ENCODE measurements at places on chromosomes 6 and 20. TPM values are rescaled to one million over a fixed set of nuclear protein-coding genes. Genes with fewer than 3 reads are reported as not detected.

DNA sequence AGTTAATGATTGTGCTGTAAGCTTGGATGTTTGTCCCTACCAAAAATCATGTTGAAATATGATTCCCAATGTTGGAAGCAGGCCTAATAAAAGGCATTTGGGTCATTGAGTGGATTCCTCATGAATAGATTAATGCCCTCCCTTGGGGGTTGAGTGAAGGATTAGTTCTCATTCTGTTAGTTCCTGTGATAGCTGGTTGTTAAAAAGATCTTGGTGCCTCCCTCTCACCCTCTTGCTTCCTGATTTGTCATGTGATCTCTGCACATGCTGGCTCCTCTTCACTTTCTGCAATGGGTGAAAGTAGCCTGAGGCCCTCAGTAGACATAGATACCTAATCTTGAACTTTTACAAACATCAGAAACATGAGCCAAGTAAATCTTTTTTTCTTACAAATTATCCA, 115.6 kb upstream of the HCRTR2 start:
- H3K4me3 ChIP-seq, result no peak overlapping the region
- no peaks in the 10 kb centered on the region for H3K36me3 ChIP-seq
- no peaks in the 10 kb centered on the region for H3K4me1 ChIP-seq
- H3K27ac ChIP-seq, result no peak overlapping the region
- no peak for DNase-seq

MGME1 gene
- total RNA-seq, result 7.1 TPM

DNA sequence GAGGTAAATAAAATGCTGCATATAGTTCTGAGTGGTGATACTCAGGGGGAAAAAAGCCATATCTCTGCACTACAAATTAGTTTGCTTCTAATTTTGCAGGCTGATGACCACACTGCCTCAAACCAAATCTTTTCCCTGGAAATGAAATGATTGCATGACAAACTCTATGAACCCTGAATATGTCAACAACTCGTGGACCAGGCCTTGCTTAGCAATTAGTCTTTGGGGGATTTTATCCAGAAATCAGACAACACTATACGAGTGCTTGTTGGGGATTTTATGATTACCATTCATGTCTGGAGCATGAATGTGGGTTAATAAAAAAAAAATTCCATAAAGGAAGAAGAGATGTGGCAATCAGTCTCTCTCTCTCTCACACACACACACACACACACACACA, 42.0 kb downstream of the SOBP start:
- no peak overlapping the region for H3K27ac ChIP-seq
- DNase-seq, result no peak
- no peaks in the 10 kb centered on the region for H3K36me3 ChIP-seq
- H3K4me1 ChIP-seq, result no peaks in the 10 kb centered on the region

CAP2 gene
- 59.9 TPM for total RNA-seq

ECT2L gene
- total RNA-seq, result 1.1 TPM

GRCh38 chr6:158706369-158706982, 56.6 kb downstream of the SYTL3 start:
- H3K27me3 ChIP-seq, result no peaks in the 10 kb centered on the region
- H3K4me1 ChIP-seq, result peaks cover 50% of the 10 kb centered on the region
- H3K36me3 ChIP-seq, result no peaks in the 10 kb centered on the region
- H3K27ac ChIP-seq, result peak overlapping the region; percentile 87
- no peak for DNase-seq

XKR7 gene
- total RNA-seq, result not detected

DNA sequence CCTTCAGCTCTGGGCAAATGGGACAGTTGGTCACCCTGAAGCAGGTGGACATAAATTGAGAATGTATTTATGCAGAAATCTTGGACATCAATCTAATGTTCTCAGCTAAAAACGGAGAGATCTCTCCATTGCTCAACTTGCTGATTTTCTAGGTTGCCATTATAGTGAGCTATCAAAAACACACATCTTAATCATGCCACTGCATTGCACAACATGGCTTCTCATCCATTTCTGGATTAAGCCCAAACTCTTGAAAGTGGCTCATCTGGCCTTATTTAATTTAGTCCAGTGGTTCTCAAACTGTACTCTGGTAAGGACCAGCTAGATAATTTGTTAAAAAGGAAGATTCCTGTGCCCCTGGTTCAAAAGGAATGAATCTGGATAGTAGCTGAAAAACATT, 324.9 kb upstream of the CITED2 start:
- H3K27me3 ChIP-seq, result no peaks in the 10 kb centered on the region
- no peaks in the 10 kb centered on the region for H3K4me1 ChIP-seq
- H3K36me3 ChIP-seq, result no peaks in the 10 kb centered on the region
- no peak overlapping the region for H3K27ac ChIP-seq
- H3K4me3 ChIP-seq, result no peak overlapping the region

AAR2 gene
- 22.8 TPM for total RNA-seq

GRCh38 chr6:157235600-157236039, 87.7 kb downstream of the TMEM242 start:
- peaks cover 29% of the 10 kb centered on the region for H3K4me1 ChIP-seq
- peak overlapping the region; percentile 56 for H3K4me3 ChIP-seq
- no peaks in the 10 kb centered on the region for H3K27me3 ChIP-seq
- DNase-seq, result peak; percentile 75
- H3K27ac ChIP-seq, result peak overlapping the region; percentile 71

GRCh38 chr20:62481425-62482145, 5.8 kb upstream of the GATA5 start:
- H3K4me3 ChIP-seq, result no peak overlapping the region
- H3K36me3 ChIP-seq, result no peaks in the 10 kb centered on the region
- H3K27me3 ChIP-seq, result no peaks in the 10 kb centered on the region
- H3K4me1 ChIP-seq, result peaks cover 50% of the 10 kb centered on the region
- H3K27ac ChIP-seq, result peak overlapping the region; percentile 7

GRCh38 chr20:44620030-44620429, 31.5 kb downstream of the ADA start:
- DNase-seq, result no peak
- peaks cover 36% of the 10 kb centered on the region for H3K4me1 ChIP-seq
- H3K36me3 ChIP-seq, result peaks cover 56% of the 10 kb centered on the region
- peak overlapping the region; percentile 23 for H3K27ac ChIP-seq

- H3K27ac ChIP-seq, result peak overlapping the region; percentile 88
- peak overlapping the region; percentile 56 for H3K4me3 ChIP-seq
- peaks cover 28% of the 10 kb centered on the region for H3K36me3 ChIP-seq
- H3K4me1 ChIP-seq, result no peaks in the 10 kb centered on the region
- H3K27me3 ChIP-seq, result no peaks in the 10 kb centered on the region
Observed at GRCh38 chr6:125300992-125301434, 754 bp downstream of the HDDC2 start.

MUCL3 gene
- total RNA-seq, result not detected

ULBP3 gene
- total RNA-seq, result 2.0 TPM

DNA sequence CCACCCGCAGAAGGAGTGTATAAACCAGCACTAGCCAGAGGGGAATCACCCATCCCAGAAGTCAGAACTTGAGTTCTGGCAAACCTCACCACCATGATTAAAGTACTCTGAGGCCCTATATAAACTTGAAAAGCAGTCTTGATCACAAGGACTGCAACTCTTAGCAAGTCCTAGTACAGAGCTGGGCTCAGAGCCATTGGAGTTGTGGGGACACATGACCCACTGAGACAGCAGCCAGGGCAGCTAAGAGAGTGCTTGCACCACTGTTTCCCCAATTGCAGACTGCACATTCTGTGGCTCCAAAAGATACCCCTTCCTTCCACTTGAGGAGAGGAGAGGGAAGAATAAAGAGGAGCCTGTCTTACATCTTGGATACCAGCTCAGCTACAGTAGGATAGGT, 4.7 kb upstream of the MCM9 start:
- H3K36me3 ChIP-seq, result no peaks in the 10 kb centered on the region
- H3K4me3 ChIP-seq, result no peak overlapping the region

DNA sequence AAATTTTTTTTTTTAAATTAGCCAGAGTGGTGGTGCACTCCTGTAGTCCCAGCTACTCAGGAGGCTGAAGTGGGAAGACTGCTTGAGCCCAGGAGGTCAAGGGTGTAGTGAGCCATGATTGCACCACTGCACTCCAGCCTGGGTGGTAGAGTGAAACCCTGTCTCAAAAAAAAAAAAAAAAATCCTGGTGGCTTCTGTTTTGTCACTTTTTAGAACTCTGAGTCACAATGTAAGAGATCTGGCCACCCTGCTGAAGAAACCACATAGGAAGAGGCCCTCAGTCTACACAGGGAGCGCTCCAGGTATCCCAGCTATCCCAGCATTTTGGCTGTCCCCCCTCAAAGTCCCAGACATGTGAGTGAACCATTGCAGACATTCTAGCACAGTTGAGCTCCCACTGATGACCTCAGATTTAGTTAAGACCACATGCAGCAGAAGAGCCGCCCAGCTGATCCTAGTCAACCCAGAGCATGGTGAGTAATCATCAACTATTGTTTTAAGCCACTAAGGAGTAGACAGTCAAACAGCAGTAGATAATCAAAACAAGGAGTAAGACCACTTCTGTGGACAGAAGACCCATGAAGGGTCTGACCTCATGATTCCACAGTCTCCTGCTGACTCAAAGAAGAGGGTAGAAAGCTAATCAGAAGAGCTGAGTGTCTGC, 12.7 kb upstream of the ARFGEF2 start:
- no peaks in the 10 kb centered on the region for H3K27me3 ChIP-seq
- H3K4me1 ChIP-seq, result no peaks in the 10 kb centered on the region
- H3K27ac ChIP-seq, result no peak overlapping the region

HCRTR2 gene
- not detected for total RNA-seq

GRCh38 chr6:123321020-123321419, 315.7 kb downstream of the TRDN start:
- H3K4me1 ChIP-seq, result no peaks in the 10 kb centered on the region
- no peaks in the 10 kb centered on the region for H3K27me3 ChIP-seq
- no peaks in the 10 kb centered on the region for H3K36me3 ChIP-seq
- no peak for DNase-seq

DNA sequence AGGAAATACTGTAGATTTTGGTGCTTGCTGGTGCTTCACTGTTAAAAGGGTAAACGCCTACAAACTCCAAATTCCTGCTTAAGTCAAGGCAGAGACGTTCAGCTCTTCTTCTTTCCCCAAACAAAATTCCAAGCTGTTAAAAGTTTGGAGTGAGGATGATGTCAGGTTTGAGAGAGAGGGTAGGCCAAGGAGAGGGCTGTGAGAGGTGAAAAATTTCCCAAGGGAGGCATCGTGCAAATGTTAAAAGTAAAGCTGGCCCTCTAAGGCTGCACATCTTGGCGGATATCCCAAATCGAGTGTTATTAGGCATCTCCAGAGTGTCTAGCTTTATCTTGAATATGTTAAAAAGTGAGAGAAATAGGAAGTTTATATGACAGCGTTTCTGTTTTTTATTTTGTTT, 651.8 kb downstream of the QKI start:
- no peaks in the 10 kb centered on the region for H3K4me1 ChIP-seq
- no peak overlapping the region for H3K27ac ChIP-seq
- H3K27me3 ChIP-seq, result no peaks in the 10 kb centered on the region
- no peak for DNase-seq

- no peaks in the 10 kb centered on the region for H3K4me1 ChIP-seq
- DNase-seq, result no peak
- no peaks in the 10 kb centered on the region for H3K36me3 ChIP-seq
- no peak overlapping the region for H3K4me3 ChIP-seq
Observed at GRCh38 chr6:65745614-65746013, 38.6 kb upstream of the EYS start.

- no peak for DNase-seq
- no peaks in the 10 kb centered on the region for H3K27me3 ChIP-seq
- H3K27ac ChIP-seq, result no peak overlapping the region
- H3K4me3 ChIP-seq, result no peak overlapping the region
Observed at GRCh38 chr6:130683761-130684517, 143.3 kb upstream of the SMLR1 start.

GRCh38 chr6:4698901-4699659, 77.1 kb upstream of the CDYL start:
- no peak overlapping the region for H3K4me3 ChIP-seq
- H3K27me3 ChIP-seq, result no peaks in the 10 kb centered on the region
- H3K36me3 ChIP-seq, result no peaks in the 10 kb centered on the region
- H3K27ac ChIP-seq, result no peak overlapping the region

KATNA1 gene
- total RNA-seq, result 11.2 TPM

GRCh38 chr6:10409233-10409721, 5.6 kb downstream of the TFAP2A start:
- H3K27me3 ChIP-seq, result peaks cover 50% of the 10 kb centered on the region
- DNase-seq, result no peak
- no peak overlapping the region for H3K27ac ChIP-seq
- no peaks in the 10 kb centered on the region for H3K4me1 ChIP-seq
- H3K4me3 ChIP-seq, result no peak overlapping the region

- no peaks in the 10 kb centered on the region for H3K27me3 ChIP-seq
- H3K4me3 ChIP-seq, result no peak overlapping the region
- H3K36me3 ChIP-seq, result peaks cover 27% of the 10 kb centered on the region
- no peak overlapping the region for H3K27ac ChIP-seq
- no peaks in the 10 kb centered on the region for H3K4me1 ChIP-seq
- DNase-seq, result no peak
Observed at GRCh38 chr6:169243661-169244060, 10.0 kb downstream of the THBS2 start.

EDN1 gene
- total RNA-seq, result 9.0 TPM

- H3K27ac ChIP-seq, result no peak overlapping the region
- H3K4me1 ChIP-seq, result peaks cover 21% of the 10 kb centered on the region
- no peak overlapping the region for H3K4me3 ChIP-seq
- no peak for DNase-seq
Observed at GRCh38 chr6:133964052-133964451, 11.0 kb downstream of the TBPL1 start.

DNA sequence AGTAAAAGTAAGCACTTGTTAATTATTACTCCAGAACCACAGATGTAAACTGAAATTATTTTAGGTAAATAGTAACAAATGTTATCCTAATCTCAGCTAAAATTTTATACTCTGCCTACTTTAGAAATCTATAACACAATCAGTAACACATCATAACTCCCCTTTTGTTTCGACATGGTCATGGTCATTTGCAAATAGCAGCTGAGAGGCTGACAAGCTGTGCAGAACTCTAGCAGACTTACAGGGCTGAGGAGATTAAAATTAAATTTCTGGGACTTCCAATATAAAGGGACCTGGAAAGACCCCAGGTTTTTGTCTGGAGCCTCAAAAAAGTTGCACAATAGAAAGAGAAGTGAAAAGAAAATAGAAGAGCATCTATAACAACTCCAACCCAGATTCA, 88.8 kb downstream of the PRL start:
- H3K36me3 ChIP-seq, result no peaks in the 10 kb centered on the region
- no peaks in the 10 kb centered on the region for H3K4me1 ChIP-seq
- no peak overlapping the region for H3K27ac ChIP-seq
- no peak for DNase-seq
- no peak overlapping the region for H3K4me3 ChIP-seq
- H3K27me3 ChIP-seq, result no peaks in the 10 kb centered on the region

DNA sequence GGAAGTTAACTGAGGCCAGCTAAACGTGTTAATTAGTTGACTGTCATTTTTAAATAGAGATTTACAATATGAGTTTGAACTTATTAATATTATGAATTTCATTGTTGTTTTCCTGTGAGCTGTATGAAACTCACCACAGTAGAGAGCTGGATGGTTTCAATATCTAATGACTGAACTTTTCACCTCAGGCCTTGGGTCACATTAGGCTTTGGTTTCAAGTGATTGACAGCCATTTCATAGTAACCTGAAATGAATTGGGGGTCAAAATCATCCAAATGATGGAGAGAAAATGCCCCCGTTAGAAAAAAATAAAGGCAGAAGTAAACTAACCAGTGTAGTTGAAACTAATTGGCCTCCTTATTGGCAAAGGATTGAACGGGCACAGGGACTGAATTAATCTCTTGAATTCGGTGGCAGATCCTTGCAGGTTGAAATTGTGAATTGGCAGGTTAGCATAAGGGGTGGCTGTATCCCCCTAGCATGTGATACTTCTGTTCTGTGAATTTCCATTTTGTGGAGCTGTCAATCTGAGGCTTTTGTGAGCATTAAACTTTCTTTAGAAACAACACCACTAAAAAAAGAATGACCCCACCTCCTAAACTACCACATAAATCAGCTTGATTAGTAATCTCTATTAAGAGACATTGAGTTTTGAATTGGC, 155.1 kb upstream of the MMS22L start:
- no peaks in the 10 kb centered on the region for H3K36me3 ChIP-seq
- no peak overlapping the region for H3K27ac ChIP-seq
- DNase-seq, result no peak
- peaks cover 3% of the 10 kb centered on the region for H3K4me1 ChIP-seq
